ENCODE measurements at places on chromosomes 6 and 20. TPM values are rescaled to one million over a fixed set of nuclear protein-coding genes. Genes with fewer than 3 reads are reported as not detected.

DNA sequence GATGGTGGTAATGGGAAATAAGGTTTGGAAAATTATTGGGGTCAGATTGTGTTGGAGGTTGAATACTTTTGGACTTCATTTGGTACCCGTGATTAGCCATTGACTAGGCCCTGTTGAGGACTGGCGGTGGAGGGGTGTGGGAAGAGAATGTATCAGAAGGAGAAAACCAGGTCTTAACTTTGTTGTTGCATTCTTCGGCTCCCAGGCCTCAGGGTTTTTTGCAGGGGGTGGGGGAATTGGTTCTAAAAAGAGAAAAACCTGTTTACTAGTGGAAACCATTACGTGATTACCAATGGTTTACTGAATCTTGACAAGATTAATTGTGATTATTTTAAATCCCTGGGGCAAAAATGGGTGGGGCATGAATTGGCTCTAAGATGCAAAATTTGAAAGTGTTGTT lies 85.1 kb downstream of the PHF20 start:
- DNase-seq, result no peak

GRCh38 chr6:36641543-36641942 lies 37.0 kb upstream of the CDKN1A start:
- DNase-seq, result no peak

DNA sequence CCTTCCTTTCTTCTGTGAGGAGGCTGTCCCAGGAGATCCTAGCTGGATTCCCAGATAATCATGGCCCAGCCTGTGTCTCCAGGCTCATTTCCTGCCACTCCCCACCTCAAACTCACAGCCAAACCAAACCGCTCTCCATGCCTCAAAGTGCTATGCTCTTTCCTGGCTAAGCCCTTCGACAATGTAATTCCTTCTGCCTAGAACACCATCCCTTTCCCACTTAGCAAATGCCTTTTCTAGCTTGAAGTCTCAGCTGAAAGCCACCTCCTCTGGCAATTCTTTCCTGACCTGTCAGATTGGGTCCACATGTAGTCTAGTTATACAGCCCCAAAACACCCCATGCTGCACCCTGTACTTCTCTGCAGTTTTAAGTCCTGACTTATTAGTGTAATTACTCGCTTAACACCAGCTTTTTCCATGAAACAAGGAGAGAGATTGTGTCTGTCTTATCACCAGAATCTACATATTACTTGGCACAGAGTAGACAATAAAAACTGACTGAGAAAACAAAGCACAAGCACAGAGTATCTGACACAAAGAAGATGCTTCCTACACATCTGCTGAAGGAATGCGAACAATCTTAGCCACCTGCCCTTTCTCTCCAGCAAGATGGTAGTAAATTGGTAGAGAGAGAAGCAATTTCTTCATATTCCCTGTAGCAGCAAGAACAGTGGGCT lies 5.4 kb downstream of the TRIM26 start:
- DNase-seq, result no peak

- no peak for DNase-seq
Observed at GRCh38 chr6:139568956-139569538, 194.6 kb upstream of the CITED2 start.

ZBTB24 gene
- total RNA-seq, result 3.0 TPM

Data from cardiac septum (tissue), 1 donor.